AG04449 (cell line): ENCODE measurements at places on chromosomes 11 and 22.

GRCh38 chr11:93652161-93652597, 9.3 kb upstream of the CEP295 start:
- no peak for DNase-seq

DNA sequence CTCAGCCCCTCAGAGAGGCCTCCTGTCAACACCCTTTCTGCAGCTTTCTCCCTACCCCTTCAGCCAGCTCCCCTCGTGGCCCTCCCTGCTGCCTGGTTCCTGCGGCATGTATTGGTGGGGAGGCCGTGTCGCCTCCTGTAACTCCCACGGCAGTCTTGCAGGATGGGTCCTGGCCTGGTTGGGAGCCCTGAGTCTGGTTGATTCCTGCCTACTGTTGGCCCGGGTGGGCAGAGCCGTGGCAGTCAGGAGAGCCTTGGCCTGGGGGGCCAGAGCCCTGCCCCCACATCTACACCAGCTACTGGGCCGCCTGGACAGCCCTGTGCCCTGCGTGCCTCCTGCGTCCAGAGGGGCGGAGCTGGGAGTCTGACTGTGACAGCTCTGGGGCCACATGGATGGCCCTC, 30.3 kb upstream of the GRAMD4 start:
- DNase-seq, result no peak

DNA sequence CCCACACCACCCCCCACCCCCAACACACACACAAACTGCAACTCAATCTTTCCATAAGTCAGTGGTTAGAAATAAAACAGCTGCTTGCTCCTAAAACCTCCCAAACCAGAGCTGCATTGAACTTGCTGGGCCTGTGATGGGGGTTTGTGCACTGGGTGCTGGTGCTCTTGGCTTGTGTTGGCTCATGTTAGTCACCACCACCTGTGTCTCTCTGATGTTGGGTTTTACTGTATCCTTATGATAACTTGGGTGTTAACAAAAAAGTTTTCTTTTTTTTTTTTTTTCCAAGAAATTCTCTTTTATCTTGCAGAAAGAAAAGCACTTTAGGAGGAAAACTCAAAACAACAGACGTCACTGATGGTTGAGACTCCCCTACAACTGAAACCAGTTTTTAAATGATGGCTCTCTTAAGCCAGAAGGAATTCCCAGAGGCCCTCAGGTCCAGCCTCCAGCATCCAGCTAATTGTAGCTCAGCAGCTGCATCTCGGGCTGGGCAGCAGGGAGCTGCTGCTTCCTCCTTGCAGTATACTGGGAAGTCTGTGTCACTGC, 79.9 kb upstream of the DRD2 start:
- DNase-seq, result no peak

DNA sequence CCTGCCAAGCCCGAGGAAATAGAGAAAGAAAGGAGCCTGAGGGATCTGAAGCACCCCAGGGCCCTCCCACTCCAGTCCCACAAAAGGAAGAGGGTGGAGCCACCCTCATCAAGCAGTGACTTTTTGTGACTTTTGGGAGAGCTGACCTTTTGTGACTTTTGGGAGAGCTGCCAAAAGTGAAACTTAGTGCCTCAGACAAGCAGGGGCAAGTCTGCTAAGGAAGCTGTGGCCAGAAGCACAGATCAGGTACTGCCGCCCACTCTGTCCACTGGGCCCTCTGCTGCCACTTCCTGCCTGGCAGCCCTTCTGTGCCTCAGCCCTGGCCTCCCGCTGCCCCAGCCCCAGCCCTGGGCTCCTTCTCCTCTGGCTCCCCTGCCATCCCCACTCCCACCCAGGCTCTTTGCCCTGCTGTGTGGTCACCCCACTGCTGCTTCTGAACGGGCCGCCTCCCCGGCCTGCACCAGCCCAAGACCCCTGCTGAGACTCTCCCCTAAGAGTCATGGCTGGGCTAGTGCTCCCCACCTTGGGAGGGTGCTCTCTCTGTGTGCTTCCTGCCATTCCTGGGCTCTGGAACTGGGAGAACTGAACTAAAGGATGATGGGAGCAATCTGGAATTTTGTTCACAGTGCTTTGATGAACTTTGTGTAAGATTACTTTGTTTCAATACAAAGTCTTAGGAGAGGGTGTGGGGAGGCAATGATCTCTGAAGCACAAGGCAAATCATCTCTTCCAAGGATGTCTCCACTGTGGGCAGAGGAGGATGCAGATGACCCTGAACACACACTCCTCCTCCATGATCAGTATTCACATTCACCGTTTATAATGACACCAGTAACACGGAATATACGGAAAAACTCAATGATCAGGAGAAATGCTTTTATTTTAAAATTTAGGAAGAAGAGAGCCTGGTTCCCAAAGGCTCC, at the start of gene APOBEC3H:
Gene APOBEC3H, plus strand, starts transcription at position 147 of the 923 bp plus-strand sequence. CDS start 3,035 bp downstream, outside the sequence.
- no peak for DNase-seq

GRCh38 chr22:36862251-36863242, 1.7 kb downstream of the NCF4 start:
- no peak for DNase-seq

DNA sequence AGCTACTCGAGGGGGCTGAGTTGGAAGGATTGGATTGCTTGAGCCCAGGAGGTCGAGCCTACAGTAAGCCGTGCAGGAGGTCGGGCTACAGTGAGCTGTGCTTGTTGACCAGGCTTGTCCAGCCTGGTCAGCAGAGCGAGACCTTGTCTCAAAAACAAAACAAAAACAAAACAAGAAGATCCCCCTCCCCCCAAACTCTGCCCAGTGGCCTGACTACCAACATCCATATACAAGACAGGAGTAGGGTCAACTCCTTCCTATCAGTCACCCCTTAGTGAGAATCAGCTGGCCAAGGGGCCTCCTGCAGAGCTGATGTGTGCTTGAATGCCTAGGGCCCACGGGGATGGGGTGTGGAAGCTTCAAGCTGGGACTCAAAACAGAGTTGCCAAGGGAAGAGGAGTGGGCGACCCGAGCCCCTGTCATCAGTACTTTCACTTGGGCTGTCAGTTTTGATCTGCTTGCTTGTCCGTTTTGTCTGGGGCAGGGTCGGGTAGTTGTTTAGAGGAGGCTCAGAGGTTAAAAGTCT, 942 bp upstream of the TSPAN18 start:
- no peak for DNase-seq

DNA sequence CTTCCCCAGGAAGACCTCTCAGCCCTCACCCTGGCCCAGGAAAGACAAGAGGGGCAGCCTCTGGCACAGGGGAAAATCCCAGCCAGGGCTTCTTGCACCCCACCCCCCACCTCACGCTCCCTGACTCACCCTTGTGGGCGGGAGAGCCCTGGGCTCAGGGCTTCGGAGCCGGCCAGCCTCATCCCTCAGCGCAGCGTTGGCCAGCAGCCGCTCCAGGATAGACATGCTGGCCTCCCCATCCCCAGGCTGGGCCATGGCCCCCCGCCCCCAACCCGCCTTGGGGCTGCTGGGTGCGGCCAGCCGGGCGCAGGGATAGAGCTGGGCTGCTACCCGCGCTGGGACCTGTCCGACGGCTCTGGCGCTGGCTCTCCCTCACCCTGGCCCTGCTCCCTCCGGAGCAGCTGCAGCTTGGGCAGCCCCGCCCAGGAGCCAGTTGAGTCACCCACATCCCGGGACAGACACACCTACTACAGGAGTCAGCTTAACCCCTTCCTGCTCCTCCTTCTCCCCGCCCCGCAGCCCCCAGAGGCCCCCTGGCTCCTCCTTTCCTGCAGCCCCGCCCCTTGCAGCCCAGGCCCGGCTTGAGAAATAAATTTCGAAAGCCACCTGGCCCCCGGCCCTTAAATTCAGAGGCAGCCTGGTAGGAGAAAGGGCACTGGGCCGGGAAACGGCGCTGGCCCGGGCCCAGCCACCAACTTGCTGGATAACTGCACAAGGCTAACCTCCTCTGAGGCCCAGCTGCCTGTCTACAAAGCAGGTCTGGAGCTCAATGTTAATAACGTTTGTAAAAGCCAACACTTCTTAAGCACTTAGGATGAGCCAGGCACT, 13.4 kb downstream of the TNKS1BP1 start:
- peak; percentile 84 for DNase-seq

DNA sequence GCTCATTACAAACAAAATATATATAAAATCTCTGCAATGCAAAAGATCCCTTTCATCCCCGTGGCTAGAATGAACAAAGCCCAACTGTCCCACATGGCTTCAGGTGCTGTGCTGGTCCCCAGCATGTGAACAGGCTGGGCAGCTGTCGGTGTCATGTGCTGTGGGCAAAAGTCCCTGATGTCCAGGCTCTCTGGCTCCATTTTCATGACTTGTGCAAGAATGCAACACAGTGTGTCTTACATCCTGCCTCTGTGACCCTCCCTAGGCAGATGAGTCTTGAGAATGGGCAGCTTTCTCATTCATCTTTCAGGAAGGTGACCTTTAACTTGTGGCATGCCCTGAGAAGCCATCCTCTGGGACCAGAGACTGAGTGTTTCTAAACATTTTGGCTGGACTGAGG, 14.5 kb downstream of the GUCD1 start:
- DNase-seq, result no peak

GRCh38 chr22:26822313-26822712, 164.9 kb downstream of the MIAT start:
- no peak for DNase-seq

DNA sequence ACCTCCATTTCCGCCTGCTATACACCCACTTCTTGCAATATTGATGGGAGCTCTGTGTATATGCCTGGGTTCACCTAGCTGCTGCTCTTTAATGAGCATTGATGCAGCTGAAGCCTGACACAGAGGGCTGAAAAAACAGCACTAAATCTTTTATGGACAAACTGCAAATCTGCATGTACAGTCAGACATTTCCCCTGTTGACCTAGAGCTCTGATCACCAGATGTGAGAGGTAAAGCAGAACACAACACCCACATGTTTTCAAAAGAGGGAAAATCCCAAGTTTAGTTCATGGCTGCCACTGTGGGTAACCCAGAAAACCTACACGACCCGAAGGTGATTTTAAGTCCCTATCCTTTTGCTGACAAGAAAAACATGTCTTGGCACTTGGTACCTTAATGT, 303.0 kb upstream of the PITPNB start:
- DNase-seq, result no peak

DNA sequence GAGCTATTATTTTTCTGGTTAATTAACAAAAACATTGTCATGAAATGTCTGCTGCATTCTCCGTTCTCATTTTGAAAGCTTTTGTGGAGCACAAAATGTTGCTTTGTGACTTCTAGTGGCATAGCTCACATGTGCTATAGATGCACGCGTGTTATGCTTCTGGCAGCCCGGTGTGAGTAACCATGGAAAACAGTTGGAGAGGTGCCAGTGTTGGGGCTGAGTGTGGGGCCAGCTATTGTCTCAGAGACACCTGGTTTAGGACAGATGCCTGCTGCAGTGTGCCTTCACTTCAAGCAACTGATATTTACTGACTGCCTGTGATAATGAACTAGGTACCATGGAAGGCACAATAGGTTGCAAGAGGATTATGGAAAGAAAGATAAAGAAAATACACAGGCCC, 760.6 kb downstream of the NTM start:
- DNase-seq, result no peak

- DNase-seq, result no peak
Measured at GRCh38 chr22:49228431-49229037, 599.1 kb downstream of the BRD1 start.

DNA sequence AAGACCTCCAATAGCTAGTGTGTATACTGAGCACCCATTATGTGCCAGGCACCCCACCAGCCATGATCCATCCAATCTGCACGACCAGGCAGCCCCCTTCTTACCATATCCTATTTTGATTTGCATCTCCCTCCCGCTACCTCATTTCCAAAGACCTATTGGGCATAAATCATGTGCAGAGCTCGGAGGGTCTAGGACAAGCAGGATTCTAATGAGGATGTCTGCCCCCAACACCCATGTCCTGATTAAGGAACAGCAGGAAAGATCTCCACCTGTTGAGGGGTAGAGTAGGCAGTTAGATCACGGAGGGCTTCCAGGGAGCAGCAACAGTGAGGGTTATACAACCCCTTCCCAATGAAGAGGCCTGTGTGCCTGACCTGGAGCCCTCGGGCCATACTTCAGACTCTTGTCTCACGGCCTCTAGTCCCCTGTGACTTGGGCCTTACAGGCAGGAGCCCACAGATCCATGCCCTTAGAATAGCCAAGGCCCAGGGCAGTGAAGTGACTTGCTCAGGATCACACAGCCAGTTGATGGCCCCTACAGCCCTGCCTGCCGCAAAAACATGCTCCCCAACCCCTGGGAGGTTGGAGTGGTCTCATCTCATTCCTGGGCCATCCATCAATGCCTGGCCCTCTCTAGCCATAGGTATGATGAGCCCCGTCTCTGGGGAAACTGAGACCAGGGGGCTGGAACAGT, 3.5 kb downstream of the RAB3IL1 start:
- no peak for DNase-seq

GRCh38 chr11:12832480-12833224, 158.4 kb downstream of the TEAD1 start:
- DNase-seq, result no peak

DNA sequence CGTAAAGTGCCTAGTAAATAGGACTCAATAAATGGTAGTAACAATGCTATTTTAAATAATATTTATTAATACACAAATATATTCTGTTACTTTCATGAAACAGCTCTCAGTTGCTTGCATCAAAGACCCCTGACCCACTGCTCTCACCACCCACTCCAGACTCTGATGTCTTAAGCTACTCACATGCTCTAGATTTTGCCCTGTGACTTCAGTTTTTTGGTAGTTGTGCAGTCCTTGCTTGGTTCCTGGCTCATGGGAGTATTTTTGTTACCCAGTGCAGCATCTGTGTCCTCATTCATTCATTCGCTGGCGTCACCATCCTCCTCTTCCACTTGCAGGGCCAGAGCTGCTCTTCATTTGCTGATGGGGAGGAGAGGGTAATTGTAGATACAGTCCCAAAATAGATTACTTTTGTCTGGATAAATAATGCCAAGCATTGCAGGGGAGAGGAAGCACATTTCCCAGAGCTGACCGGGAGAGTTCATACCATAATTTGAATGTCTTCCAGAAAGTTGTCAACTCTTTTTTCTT, 12.7 kb downstream of the MRPL48 start:
- no peak for DNase-seq

- DNase-seq, result no peak
Measured at GRCh38 chr11:76769645-76770586, 13.2 kb upstream of the TSKU start.

DNA sequence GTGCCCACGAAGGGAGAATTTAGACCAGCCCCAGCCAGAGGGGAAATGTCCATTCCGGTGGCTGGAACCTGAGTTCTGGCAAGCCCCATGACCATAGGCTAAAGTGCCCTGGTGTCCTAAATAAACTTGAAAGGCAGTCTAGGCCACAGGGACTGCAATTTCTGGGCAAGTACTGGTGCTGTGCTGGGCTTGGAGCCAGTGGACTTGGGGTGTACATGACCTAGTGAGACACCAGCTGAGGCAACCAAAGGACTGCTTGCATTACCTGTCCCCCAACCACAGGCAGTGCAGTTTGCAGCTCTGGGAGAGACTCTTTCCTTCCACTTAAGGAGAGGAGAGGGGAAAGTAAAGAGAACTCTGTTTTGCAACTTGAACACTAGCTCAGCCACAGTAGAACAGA, 23.7 kb downstream of the RRP8 start:
- DNase-seq, result no peak
